ENCODE measurements at places on chromosomes 4 and X.

DNA sequence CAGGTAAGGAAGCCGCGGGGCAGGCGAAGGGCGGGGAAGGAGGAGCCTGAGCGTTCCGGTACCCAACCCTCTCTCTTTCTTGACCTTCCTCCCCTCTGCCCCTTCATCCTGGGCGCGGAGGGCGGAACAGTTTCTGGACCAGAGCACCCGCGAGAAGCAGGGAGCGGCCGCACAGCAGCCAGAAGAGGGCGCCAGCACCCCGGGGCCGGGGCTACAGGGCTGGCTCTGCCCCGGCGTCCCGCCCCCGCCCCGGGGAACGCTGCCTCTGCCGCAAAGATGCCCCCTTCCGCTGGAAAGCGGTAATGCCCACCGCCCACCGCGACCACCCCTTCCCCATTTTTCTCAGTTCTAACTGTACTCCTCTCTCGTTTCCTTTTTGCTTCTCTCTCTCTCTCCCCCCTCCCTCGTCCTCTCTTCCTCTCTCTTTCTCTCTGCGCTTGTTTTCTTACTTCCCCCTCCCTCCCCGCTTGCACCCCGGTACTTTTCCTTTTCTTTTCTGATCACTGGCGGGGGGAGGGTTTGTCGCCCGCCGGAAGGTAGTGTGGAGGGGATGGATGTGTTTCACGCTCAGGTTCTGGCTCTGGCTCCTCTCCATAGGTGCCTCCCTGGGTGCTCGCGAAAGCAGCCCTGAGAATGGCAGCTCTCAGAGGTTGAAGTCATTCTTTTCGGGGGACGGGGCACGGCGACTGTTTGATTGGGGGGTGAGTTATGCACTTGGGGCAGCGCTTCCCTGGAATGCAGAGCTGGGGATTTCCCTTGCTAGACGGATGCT lies 13.1 kb upstream of the PRDM8 start:
- H3K36me3 ChIP-seq, result no peaks in the 10 kb centered on the region
- H3K4me3 ChIP-seq, result peak overlapping the region; percentile 97
- peaks cover 36% of the 10 kb centered on the region for H3K4me1 ChIP-seq
- peak; percentile 88 for DNase-seq
- H3K27ac ChIP-seq, result peak overlapping the region; percentile 83

GRCh38 chr4:27484216-27484615 lies 623.6 kb downstream of the STIM2 start:
- no peaks in the 10 kb centered on the region for H3K4me1 ChIP-seq
- no peak for DNase-seq
- no peak overlapping the region for H3K27ac ChIP-seq
- H3K36me3 ChIP-seq, result no peaks in the 10 kb centered on the region

DNA sequence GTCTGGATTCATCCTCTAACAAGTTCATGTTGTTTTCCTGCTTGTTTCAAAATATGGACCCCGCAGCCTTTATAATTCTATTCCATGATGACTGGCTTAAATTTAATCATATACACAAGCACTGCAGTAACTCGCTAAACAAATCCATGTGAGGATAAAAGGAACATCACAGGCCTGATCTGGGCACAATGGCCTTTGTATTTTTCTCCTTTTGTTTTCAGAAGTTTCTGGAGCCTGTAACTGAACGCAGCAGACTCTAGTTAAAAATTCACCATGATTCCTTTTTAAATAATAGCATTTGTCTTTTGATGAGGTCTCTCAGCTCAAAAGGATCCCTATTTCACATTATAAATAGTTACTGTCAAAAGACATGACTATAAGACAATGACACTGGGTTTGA lies 30.2 kb upstream of the TMEM184C start:
- no peaks in the 10 kb centered on the region for H3K27me3 ChIP-seq
- H3K27ac ChIP-seq, result no peak overlapping the region
- H3K4me3 ChIP-seq, result no peak overlapping the region
- H3K36me3 ChIP-seq, result no peaks in the 10 kb centered on the region

GRCh38 chr4:123616951-123617461 lies 220.4 kb downstream of the SPRY1 start:
- no peak overlapping the region for H3K4me3 ChIP-seq
- H3K27me3 ChIP-seq, result no peaks in the 10 kb centered on the region
- peak; percentile 81 for DNase-seq
- H3K4me1 ChIP-seq, result peaks cover 13% of the 10 kb centered on the region
- H3K36me3 ChIP-seq, result no peaks in the 10 kb centered on the region

GRCh38 chr4:174259580-174259979 lies 23.9 kb downstream of the FBXO8 start:
- H3K27me3 ChIP-seq, result no peaks in the 10 kb centered on the region
- DNase-seq, result no peak
- peaks cover 12% of the 10 kb centered on the region for H3K36me3 ChIP-seq

DNA sequence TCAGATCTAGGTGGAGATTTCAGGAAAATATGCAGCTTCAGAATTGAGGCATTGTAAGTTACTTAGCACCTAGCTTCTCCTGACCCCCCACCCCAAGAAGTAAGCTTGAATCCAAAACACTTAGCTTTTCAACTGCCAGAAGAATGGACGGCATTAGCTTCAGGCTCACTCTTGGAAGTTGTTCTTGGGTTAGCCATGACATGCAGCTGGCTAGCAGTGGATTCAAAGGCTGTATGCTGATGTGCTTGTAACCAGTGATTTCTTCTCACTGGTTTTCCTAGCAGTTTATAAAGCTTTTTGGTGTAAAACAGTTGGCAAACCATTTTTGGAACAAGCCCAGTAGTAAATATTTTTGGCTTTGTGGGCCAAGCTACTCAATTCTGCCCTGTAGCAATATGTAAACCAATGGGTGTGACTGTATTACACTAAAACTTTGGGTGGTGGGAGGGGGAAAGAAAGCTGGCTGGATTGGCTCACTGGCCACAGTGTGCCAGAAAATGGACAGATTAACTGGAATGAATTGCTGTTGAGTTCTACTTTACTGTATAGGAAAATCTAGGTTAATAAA lies 85.6 kb downstream of the SHROOM2 start:
- H3K4me1 ChIP-seq, result no peaks in the 10 kb centered on the region
- DNase-seq, result no peak
- H3K36me3 ChIP-seq, result no peaks in the 10 kb centered on the region

- H3K27ac ChIP-seq, result no peak overlapping the region
- H3K4me1 ChIP-seq, result no peaks in the 10 kb centered on the region
- H3K36me3 ChIP-seq, result no peaks in the 10 kb centered on the region
Measured at GRCh38 chrX:11647138-11647537, 18.6 kb downstream of the ARHGAP6 start.

DNA sequence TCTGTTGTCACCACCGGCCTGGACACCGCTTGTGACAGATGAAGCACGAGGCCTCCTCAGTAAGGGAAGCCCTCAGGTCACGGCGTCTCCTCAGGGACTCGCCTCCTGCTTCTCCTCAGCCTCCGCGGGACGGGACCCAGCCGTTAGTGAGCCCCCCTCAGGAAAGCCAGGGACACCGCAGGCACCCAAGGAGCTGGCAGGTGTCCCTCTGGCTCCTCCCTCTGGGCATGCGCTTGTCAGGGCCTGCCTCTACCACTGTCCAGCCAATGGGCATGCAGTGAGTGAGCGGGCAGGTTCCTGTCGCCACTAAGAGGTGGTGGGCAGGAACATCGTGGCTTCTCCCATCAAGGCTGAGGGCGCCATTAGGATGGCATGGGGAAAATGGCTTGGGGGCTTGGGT lies 23.5 kb upstream of the CT55 start:
- no peak overlapping the region for H3K4me3 ChIP-seq
- H3K27ac ChIP-seq, result no peak overlapping the region
- no peak for DNase-seq

- no peaks in the 10 kb centered on the region for H3K27me3 ChIP-seq
- no peaks in the 10 kb centered on the region for H3K4me1 ChIP-seq
- H3K4me3 ChIP-seq, result no peak overlapping the region
- no peaks in the 10 kb centered on the region for H3K36me3 ChIP-seq
Measured at GRCh38 chr4:83771113-83771705, 235.3 kb downstream of the GPAT3 start.

DNA sequence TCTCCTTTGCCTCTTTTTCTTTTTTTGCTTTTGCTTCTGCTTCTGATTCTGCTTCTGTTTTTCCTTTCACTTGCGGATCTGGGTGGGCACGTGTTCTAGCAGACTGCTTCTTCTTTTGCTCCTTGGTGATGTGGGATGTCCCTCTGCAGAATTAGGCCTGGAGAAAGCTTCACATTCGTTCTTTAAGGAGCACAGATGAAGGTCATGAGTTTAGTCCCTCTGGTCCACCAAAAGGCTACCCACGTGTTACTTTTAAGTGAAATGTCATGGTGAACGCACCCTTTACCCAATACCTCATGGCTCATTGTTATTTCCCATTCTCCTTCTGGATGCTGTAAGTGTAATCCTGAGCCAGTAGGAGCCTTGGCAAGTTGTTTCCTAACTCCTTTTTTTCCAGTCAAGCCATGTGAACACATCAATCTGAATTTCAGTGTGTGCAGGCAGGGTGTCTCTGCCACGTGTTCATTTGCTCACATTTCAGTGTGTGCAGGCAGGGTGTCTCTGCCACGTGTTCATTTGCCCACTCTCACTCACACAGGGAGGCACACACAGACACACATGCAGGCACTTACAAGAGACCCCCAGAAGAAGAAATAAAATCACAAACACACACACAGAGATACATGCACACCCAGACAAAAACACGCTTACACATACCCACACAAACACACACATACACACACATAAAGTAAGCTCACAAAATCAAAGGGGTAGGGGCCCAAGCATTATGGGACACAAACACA lies 36.9 kb downstream of the NBDY start:
- no peaks in the 10 kb centered on the region for H3K27me3 ChIP-seq
- no peak overlapping the region for H3K27ac ChIP-seq
- H3K4me1 ChIP-seq, result peaks cover 41% of the 10 kb centered on the region
- H3K36me3 ChIP-seq, result no peaks in the 10 kb centered on the region
- no peak for DNase-seq

- no peak overlapping the region for H3K4me3 ChIP-seq
- H3K4me1 ChIP-seq, result no peaks in the 10 kb centered on the region
- H3K36me3 ChIP-seq, result no peaks in the 10 kb centered on the region
Measured at GRCh38 chr4:15956179-15956850, 6.7 kb downstream of the FGFBP2 start.

DNA sequence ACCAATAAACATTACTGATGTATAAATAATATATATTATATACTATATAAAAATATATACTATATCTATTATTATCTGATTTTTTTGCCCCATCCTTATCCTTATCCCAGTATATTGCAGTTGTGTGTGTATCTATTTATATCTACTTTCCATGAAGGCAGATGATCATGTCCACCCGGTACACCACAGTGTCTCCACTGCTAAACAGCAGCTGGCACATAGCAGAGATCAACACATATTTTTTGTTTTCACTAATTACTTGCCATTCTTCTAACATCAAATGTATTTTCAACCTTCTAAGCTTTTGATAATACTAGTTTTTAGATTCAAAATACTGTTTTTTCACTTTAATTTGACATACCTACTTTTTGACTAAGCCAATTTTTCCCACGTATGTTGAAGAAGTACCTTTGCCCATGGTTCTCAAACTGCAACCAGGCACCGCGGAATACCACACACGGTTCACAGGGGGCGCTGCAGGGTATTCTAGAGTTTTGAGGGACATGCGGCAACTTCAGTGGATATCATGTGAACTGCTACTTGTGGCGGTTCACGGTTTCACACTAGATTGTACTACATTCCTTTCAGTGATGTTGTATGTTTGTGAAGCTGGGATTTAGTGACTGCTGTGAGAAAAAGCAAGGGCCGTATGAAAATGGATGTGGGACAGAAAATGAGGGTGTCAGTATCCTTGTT lies 182.5 kb upstream of the NPY2R start:
- no peaks in the 10 kb centered on the region for H3K4me1 ChIP-seq
- H3K36me3 ChIP-seq, result no peaks in the 10 kb centered on the region
- no peak overlapping the region for H3K4me3 ChIP-seq
- H3K27ac ChIP-seq, result no peak overlapping the region

DNA sequence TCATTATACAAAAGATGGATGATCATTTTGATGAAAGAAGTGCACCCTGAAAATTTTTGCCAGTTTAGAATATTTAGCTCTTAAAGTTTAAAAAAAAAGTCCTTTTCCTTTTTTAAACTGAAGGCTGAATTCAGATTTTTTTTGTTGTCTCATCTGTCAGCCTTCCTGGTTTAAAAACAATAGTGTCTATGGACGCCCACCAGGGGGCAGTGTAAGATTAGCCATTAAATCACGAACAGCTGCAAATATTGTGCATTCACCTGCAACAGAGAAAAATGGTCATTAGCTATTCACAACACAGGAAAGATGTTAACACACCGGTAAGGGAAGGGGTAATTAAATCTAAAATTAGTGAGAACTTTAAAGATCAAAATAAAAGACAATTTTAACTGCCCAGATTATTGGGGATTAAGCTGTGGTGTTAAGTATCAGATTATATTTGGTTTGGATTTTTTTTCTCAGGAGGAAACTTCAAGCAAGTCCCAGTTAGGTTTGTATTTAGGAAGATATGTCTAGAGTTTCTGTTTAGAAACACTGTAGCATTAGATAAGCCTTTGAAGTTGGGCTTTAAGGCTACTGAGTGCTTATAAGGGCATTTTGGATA lies 4.4 kb upstream of the CXorf38 start:
- H3K4me1 ChIP-seq, result peaks cover 6% of the 10 kb centered on the region
- H3K27ac ChIP-seq, result no peak overlapping the region
- no peaks in the 10 kb centered on the region for H3K27me3 ChIP-seq
- H3K4me3 ChIP-seq, result no peak overlapping the region

DNA sequence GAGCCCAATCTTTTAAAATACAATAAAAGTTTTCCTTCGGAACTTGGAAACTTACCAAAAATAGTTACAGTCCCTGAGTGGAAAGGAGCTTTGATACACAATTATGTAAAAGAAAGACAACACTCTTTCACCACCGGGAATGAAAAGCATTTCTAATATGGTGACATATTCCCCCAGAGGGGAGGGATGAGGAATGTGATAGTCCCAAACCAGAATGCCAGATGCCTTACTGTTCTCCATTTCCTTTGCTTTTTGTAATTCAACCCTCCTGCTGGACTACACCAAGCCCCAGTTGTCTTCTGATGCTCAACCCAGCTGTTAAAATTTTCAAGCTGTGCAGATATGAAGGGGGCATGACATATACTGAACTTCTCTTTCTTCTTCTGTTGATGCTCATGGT lies 4.1 kb downstream of the PRIMPOL start:
- no peaks in the 10 kb centered on the region for H3K27me3 ChIP-seq
- peaks cover 13% of the 10 kb centered on the region for H3K4me1 ChIP-seq
- H3K36me3 ChIP-seq, result no peaks in the 10 kb centered on the region
- DNase-seq, result no peak

- DNase-seq, result no peak
- H3K4me1 ChIP-seq, result no peaks in the 10 kb centered on the region
- no peak overlapping the region for H3K27ac ChIP-seq
- H3K4me3 ChIP-seq, result no peak overlapping the region
Measured at GRCh38 chrX:11672213-11672612, 6.5 kb upstream of the ARHGAP6 start.

DNA sequence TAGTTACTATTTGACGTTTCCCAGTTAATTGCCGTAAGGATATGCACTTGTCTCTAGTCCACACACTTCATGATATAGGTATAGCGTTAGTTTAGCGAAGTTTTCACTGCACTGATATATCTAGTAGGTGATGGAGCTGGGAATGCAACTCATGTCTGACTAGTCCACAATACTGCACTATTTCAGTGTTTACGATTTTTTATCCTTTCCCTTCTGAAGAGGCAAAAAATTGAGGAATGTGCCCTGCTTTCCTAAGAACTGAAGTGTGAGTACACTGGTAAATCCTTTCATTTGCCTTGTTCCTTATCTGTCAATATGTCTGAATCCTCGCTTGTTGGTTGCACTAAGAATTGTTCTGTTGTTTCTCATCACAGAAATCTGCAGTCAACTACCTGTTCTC lies 1.0 kb downstream of the RPL36A start:
- peaks cover 9% of the 10 kb centered on the region for H3K4me1 ChIP-seq
- no peaks in the 10 kb centered on the region for H3K27me3 ChIP-seq
- DNase-seq, result no peak
